Muscle of arm (tissue), 14 donors: ENCODE measurements at places on chromosomes 3 and 15. TPM values are rescaled to one million over a fixed set of nuclear protein-coding genes. Genes with fewer than 3 reads are reported as not detected.
A peak's percentile ranks its signal among the peaks of the same experiment; 100 is the strongest.

The ERC2 gene
- 2.0 TPM for polyA plus RNA-seq

The CD200R1 gene
- not detected for polyA plus RNA-seq

The LXN gene
- 27.3 TPM for polyA plus RNA-seq

The TP63 gene
- polyA plus RNA-seq: 13.5 TPM

The CGNL1 gene
- 7.5 TPM for polyA plus RNA-seq

The GOLGA6D gene
- 0.29 TPM for polyA plus RNA-seq

The TLR9 gene
- 0.27 TPM for polyA plus RNA-seq

The COL6A5 gene
- 0.14 TPM for polyA plus RNA-seq

The GNAT1 gene
- polyA plus RNA-seq: not detected

The CHRNA5 gene
- polyA plus RNA-seq: 0.54 TPM

The CYP1A2 gene
- polyA plus RNA-seq: 0.08 TPM

The SKOR1 gene
- not detected for polyA plus RNA-seq

DNA sequence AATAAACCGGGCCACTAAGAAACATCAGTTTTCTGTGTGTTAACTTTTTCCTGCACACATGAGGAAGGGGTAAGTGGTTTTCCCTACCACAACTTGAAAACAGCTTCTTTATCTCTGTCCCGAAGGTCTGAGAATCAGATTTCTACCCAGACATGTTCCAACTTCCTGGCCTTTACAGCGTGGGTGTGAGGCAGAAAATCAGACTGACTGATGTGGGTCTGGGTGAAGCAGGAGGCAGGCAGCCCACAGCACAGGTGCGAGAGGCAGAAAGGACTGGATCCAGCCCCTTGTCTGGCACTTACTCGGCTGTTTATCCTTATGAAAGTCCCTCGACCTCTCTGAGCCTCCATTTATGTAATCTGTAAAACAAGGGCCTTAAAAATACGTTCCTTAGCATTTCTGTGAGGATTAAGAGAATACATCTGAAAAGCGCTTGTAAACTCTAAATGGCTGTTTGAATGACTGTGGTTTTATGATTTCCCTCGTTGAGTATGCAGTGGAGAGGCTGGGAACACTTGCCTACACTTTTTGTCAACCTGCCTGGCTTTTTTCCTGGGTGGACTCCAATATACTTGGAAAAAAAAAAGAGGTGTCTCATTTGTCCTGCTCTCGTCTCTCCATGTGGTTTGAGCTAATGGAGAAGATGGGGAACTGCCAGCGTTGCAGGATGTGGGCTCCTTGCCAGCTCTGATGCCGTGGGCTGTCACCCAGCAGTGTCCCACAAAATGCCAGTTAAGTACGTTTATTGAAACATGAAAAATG is 3.1 kb downstream of the AGBL1 start:
- peak; percentile 31 for DNase-seq

- DNase-seq: no peak
Measured at GRCh38 chr3:170603770-170604510, 18.1 kb upstream of the SLC7A14 start.

DNA sequence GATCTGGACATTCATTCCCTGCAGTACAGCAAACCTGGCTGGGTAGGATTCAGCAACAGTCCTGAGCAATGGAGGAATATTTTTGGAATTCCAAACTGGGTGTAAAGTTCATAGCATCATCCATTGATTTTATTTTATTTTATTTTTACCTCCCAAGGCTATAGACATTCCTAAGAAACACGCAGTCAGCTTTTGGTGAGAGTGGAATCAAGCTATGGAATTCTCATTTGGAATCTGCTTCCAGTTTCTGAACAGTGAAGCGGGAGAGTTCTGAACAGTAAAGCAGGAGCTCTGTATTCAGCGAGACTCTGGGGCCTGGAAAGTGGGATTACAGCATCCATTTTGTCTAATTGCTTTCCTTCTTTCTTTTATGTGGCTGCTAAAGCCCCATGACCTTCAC is 1.4 kb upstream of the PDZRN3 start:
- DNase-seq: no peak

DNA sequence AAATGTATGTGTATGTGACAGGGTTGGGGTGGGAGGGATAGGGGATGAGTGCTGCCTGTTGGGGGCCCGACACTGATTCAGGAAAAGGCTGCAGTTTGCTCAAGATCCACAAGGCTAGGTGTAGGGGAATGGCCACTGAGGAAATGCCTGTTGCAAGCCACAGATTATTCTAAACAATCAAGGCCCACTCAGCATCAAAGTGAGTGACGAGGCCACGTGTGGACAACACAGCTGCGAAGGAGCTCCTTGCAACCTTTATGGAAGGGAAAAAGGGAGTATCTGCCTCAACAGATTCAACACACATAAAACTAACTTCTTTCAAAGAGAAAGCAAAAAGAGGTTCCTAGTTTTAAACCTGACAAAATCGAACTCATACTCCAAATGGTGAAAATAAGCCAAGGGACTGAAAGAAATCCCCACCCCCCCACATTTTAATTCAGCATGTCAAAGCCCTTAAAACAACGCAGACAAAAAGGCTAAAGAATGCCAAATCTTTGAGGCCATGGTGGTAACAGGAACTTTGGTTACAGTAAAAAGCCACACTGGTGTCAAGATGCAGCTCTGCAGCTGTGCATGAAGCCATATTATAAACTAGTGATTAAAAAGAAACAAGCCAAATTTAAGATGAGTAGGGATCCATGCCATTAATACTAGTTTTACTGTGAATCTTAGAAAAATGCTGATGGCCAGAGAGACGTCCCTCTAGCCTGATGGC is 3.6 kb downstream of the POLG start:
- no peak for DNase-seq

DNA sequence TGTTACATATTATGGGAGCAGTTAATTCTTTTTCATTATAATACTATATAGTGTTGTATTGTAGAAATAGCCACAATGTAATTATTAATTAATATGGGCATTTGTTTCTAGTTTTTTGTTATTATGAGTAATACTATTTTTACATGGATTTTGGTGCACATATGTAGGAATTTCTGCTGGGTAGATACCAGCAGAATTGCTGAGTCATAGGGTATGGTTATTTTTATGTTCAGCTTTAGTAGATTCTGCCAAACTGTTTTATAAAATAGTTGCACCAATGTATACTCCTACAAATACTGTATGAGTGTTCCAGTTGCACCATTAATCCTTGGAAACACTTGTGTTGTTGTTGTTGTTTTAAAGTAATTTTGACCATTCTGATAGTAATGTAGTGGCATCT is 91.5 kb downstream of the SH3GL3 start:
- no peak for DNase-seq

DNA sequence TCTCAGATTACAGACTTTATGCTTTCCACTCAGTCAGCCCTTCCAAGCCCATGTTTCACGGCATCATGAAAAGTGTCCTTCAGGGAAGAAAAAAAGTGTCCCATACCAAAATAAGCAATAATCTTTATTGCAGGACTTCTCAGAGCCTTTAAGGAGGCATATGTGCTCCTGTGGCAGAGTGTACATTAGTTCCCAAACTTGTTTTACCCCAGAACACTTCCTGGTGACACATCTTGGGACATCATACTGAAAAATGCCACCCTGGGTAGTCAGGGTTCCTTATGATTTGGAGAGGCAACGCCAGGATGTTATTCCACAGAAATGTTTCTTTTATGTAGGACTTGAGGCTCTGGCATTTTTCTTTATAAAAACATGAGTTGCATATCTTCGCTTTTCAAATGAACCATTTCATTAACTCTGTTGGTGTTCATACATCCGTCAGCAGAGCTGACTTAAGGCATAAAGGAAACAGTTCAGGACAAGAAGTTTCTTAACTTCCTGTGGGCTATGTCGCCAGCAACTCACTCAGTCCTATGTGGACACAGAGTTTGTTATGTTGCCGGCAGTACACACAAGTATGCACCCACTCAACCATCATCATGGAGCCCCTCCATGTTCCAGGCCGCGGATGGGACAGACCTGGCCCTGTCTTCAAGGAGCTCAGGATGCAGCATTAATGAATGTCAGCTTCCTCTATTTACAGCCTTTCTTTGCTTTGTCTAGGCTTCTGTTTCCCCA is 63.8 kb downstream of the CASR start:
- DNase-seq: no peak

- peak; percentile 54 for DNase-seq
Measured at GRCh38 chr3:146189519-146190173, 28.7 kb upstream of the PLOD2 start.

DNA sequence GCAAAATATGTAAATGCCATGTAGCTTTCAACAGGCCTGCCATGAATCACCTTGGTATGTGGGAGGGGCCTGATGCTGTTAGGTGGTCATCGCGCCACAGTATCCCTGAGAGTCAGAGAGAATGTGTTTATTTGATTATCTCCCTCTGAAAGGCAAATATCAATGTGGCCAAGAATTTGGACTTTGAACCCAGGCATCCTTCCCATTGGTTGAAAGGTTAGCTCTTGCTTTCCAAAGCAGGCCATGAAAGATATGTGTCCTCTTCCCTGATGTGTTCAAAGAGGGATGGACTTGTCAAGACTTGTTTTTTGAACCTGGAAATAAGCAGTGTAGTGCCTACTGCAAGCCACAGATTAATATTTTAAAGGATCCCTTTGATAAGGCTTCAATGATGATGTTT is 36.7 kb downstream of the SRP14 start:
- no peak for DNase-seq

GRCh38 chr15:99390667-99391066 is 139.4 kb downstream of the LRRC28 start:
- no peak for DNase-seq

DNA sequence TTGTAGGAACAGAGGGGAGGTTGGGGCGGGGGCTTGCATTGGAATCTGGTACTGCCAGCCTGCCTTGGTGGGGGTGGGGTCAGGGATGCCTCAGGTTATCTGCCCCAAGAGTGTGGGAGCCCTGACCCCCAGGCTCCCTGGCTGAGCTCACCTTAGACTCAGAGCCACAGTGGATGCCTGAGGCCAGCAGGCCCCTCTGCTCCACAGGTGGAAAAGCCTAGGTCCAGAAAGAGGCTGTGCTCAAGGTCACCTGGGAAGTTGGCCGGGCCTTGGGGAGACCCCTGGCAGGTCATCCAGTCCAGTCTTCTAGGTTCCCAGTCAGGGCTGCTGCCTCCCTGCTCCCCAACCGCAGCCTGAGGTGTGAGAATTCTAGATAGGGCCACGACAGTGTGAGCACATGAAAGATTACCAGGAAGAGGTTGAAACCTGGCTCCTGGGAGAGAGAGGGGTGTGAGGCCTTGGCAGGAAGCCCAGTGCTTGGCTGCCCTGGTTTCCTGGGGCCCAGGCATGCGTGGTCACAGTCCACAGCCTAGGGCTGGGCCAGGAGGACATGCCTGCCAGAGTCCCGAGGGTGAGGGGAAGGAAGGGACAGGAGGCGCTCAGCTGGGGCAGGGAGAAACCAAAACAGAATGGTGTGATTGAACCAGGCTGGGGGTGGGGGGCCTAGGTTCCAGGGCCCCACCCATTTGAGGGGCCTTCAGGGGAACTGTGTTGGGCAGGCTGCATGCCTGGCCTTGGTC is 4.9 kb downstream of the HDAC11 start:
- no peak for DNase-seq

DNA sequence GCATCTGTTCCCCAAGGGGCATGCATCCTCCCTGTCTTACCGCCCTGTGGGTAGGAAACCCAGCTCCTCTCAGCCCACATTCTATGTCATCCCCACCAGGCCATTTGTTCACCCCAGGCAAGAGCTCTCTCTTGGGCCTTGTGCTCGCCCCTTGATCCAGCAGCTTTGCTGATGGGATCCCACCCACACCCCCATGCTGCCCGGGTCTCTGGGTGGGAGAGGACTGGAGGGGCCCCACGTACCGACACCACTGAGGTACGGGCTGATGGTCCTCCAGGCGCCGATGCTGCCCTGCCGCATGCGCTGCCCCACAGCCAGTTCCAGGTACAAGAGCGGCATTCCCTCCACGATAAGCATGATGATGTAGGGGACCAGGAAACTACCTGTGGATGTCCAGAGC is 14.5 kb downstream of the SLC6A20 start:
- DNase-seq: no peak

DNA sequence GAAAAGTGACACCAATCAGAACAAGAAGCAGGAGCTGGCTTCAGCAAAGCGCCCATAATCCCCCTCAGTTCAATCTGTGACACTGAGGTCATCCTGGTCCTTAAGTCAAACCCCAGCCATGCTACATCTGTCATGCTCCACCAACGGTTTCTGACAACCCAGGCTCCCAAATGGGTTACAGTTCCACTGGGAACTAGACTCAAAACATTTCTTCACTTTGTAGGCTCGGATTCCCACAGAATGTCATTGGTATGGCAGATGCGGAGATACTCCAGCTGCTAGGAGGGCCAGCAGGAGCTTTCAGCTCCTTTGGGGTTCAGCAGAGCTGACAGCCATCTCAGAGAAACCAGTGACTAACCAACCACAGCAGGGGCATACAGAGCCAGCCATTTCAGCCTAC is 48.9 kb downstream of the SUMF1 start:
- no peak for DNase-seq

- DNase-seq: peak; percentile 12
Measured at GRCh38 chr3:170907637-170908234, 701 bp downstream of the EIF5A2 start.

DNA sequence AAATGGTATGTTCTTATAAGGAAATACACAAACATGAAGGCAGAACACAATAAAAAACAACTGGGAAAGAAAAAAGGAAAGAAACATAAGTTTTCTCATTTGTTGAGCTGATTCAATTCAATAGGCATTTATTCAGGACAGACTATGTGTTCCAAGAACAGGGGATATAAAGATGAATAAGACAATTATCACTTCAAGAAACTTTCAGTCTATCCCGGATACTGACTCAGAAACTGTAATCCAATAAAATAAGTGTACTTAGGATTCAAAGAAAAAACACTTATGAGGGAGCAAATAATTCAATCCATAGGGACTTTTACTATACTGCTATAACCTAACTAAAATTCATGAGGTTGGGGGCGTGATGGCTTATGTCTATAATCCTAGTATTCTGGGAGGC is 3.5 kb upstream of the POPDC2 start:
- DNase-seq: no peak

DNA sequence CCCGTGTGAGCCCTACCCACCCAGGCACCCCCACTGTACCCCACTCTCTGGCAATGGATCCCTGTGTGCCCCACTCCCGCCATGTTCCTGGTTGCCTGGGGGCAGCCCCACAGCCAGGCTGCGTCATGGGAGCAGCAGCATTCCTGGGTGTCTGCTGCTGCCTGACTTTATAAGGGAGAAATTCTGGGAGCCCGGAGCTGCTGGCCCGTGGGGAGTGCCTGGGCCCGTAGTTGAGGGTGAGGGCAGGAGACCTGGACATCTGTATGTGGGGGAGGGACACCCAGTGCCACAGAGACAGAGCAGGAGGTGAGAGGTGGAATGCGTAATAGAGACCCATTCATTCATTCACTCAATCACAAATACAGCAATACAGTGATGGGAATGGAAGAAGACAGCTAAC is 15.1 kb downstream of the CSPG4 start:
- no peak for DNase-seq

DNA sequence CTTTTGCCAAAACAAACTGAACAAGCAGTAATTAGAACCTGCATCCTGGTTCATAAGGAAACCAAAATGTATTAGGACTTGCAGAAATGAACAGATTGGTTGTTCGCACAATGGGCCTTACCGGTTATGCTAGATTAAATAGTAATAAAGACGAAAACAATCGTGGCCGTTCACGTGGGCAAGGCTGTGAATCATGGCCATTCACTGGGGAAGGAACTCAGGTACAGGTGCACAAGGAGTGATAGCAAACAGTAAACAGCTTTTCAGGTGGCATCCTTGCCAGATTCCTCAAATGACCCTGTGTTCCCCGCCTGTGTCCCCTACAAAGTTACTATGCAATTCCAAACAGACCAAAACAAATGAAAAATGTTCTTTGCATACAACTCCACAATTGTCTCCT is 8.2 kb downstream of the LRIG1 start:
- no peak for DNase-seq
